ENCODE measurements at places on chromosomes 5 and 9.

- no peak for DNase-seq
Measured at GRCh38 chr9:126126807-126127206, 199.8 kb upstream of the MVB12B start.

- no peak for DNase-seq
Measured at GRCh38 chr9:8817335-8817734, 1017.8 kb upstream of the DMAC1 start.

- DNase-seq, result no peak
Measured at GRCh38 chr5:5780253-5780652, 357.8 kb downstream of the ICE1 start.

DNA sequence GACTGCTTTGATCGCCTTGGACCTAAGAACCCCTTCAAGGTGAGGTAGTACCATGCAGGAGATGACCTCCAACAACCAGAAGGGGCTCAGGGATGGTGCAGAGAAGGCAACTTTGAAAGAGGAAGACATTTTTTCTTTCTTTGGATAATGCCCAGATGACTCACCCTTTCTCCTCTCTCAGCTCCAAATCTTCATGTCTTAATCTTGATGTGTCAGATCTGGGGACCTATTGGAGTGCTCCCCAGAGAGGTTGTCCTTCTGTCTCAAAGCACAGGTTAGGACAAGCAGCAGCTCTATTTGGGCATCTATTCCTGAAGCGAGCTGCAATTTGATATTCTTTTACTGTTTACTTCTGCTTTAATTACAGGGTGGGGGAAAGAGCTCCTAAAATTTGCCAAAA, 229.9 kb upstream of the MAP3K1 start:
- DNase-seq, result no peak

- DNase-seq, result no peak
Measured at GRCh38 chr9:103802068-103802467, 292.0 kb upstream of the SMC2 start.
